ENCODE measurements at places on chromosomes 7 and 10.
A peak's percentile ranks its signal among the peaks of the same experiment; 100 is the strongest.

GRCh38 chr7:93119191-93119905, 1.6 kb upstream of the SAMD9 start:
- DNase-seq, result no peak

GRCh38 chr7:90886416-90886815, 290.3 kb downstream of the CDK14 start:
- no peak for DNase-seq

DNA sequence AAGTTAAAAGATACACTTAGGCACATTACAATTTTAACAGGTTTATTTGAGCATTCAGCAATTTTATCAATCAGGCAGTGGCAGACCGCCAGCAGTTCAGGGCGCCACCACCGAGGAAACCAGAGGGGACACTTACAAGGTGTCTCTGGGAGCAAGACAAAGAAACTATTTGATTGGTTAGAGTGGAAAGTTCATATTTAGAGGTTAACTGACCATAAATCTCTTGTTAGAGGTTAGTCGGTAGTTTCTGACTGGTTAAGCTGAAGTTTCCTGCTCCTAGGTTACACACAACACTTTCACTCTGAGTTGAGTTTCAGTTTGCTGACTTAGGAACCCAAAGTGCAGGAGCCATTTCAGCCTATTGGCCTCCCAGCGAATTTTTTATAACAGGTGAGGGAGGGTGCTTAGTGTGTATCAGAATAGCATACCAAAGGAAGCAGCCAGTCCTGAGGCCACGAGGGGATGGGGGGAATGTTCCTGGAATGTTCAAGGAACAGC, 10.8 kb upstream of the PVRIG start:
- DNase-seq, result peak; percentile 54

- no peak for DNase-seq
Observed at GRCh38 chr10:44060221-44060620, 324.7 kb downstream of the CXCL12 start.

- DNase-seq, result peak; percentile 100
Observed at GRCh38 chr10:104121485-104122224, at the start of gene SFR1. SFR1 (plus strand) TSS chr10:104122171; CDS start chr10:104122184, 13 bp downstream.

DNA sequence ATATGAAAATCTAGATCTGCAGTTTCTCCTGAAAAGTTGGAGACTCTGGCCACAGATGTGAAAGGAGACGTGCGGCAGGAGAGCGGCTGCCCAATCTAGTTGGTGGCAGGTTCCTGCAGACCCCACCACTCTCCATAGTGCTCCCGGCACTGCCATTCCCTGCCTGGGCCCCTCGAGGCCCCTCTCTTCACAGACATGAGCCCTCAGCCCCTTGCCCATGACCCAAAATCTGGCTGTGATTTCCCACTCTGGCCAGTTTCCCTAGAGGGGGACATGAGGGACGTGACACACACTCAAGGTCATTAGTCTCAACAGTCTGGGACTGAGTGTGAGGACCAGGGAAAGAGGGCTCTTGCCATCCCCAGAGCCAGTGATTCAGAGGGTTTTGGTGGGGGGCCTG, 138.7 kb downstream of the PTPN20 start:
- DNase-seq, result no peak

DNA sequence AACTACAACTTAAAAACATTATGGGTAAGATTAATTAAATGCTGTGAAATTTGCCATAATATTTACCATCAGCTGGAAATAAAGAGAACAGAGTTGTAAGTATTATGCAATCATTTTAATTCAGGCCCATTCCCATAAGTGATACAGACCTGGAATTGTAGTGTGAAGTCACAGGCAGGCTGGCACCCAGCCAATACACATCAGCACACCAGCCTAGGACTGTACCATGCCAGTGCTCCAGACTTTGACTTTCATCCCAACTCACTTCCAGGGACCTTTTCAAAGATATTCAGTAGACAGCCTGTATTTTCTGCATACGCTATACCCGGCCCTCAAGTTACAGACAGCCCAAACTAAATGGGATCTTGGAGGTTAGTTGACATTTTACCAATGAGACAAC, 143.3 kb downstream of the TES start:
- no peak for DNase-seq

GRCh38 chr10:57338823-57339558, 928.7 kb downstream of the IPMK start:
- peak; percentile 17 for DNase-seq

DNA sequence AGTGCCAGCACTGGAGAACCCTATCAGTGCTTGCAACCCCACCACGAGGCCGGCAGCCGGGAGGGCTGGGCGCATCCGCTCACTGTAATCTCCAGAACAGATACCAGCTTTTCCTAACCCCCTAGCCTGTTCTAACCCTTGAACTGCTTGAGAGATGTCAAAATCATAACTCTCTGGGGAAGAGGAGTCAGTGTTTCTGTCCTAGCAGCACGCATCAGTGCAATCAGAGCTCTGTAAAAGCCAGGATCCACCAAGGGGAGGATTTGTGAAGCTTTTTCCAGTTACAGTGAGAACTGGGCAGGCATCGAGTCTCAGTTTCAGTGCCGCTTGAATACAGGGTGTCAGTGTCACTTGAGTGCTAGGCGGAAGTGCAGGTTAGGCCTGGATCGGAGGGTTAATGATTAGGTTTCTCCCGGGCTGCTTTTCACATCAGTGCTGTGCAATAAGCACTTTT, 104.5 kb upstream of the INSYN2A start:
- no peak for DNase-seq

DNA sequence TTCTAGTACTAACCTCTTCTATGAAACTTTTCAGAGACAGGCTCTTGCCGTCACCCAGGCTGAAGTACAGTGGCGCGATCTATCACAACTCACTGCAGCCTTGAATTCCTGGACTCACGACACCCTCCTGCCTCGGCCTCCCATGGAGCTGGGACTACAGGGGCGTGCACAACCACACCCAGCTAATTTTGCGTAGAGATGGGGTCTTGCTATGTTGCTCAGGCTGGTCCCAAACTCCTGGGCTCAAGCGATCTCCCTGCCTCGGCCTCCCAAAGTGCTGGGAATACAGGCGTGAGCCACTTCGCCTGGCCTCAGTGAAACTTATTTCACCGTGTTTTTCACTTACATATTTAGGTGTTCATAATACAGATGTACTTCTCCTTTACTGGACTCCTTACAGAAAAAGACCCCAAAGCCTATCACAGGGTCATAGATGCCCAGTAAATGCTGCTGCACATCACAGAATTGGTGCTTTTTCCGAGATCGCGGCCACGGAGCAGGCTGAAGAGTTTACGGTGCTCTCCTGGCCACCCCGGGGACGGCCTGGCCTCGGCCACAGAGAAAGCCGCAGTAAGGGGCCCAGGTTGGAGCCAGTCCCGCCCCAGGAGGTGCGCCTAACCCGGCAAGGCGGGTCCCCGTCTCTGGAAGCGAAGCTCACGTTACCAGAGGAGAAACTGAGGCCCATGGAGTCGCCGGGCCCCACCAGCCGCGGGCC, 595 bp downstream of the TBL2 start:
- no peak for DNase-seq

DNA sequence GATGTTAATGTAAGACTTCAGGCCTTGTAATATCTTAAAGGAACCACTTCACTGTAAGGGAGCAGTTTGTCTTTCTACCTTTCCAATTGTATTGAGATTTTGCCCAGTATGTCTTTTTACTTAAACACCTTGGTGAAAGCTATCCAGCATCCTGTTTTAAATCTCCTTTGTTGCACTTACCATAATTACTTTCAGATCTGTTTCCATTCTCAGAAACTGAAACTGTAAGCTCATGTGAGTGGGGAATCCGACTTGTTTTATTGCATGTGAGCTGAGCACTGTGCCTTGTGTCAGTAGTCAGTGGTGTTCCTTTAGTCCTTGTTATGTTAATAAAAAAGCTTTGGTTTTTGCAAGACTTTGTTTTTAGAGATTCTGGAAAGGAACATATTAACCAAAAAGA, 42.2 kb downstream of the BMPR1A start:
- no peak for DNase-seq

DNA sequence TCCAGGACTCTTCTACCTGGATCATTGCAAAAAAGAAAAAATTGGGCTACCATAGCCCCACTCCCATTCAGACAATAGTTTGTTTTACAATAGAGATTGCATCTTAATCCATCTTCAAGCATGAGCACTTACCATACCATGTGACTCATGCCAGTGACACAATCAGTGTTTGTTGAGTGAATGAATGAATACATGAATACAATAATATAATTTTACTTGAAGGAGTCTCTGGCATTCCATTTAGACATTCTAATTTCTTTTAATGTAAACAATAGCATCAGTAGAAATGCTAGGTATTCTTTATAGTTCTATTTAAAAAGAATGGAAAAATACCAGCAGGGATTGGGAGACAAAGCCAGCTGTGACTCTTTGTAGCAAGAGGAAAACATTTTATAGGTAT, 141.6 kb upstream of the AKR1E2 start:
- DNase-seq, result no peak

DNA sequence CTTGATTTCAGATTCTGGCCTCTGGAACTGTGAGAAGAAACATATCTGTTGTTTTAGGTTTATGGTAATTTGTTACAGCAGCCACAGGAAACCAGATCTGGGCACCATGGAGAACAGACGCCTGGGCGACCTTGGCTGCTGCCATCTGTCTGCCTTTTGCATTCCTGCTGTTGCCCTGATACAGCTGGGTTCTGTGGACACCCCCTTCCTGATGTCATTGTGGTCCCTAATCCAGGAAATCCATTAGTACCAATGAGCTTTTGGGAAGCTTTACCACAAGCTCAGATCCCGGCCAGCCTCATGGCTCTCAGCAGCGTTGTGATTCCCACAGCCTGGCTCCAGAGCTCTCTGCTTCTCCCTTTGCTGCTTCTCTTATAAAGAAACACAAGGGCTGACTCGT, 174.2 kb upstream of the NPS start:
- no peak for DNase-seq

DNA sequence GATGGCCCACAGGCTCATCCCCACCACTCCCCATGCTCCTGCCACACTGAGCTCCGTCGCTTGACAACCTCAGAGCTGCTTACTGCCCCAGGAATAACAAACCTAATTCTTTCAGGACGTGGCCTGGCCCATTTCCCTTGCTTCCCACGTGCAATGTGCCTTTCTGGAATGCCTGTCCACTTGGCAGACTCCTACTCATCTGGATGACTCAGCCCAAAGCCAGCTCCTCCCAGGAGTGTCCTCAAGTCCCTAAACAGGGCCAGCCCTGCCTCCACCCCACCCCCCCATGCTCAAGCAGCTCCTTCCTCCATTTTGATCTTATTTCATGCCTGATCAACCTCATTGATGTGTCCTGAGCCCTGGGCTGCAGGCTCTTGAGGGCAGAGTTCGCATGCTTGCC, 164.9 kb upstream of the RNF32 start:
- no peak for DNase-seq

Data from CD4-positive, alpha-beta T cell treated with Interleukin-21 for 1 hour (primary cell).